ENCODE measurements at places on chromosomes 3 and 15. TPM values are rescaled to one million over a fixed set of nuclear protein-coding genes. Genes with fewer than 3 reads are reported as not detected.

DNA sequence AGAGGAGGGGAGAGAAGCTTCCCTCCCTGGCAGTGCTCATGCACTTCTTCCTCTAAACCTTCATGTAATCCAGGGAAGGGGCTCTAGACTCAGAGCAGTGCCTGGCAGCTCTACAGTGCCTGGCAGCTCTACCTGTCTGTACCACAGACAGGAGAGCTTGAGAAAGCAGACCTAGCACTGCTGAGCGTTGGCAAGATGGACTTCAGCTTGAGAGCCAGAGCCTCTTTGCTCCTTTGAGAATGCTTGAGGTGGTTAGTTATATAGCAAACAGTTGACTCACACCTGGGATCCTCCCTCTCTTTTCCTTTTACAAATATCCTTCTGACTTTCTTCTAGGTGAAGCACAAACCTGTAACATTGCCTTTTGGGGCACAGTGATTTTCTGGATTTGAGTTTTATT, 20.9 kb downstream of the FBXO22 start:
- no peak overlapping the region for H3K4me3 ChIP-seq
- no peak for DNase-seq
- no peaks in the 10 kb centered on the region for H3K36me3 ChIP-seq
- H3K27ac ChIP-seq: no peak overlapping the region
- H3K27me3 ChIP-seq: no peaks in the 10 kb centered on the region
- H3K4me1 ChIP-seq: peaks cover 16% of the 10 kb centered on the region

GRCh38 chr3:14827776-14828175, 9.0 kb downstream of the FGD5 start:
- H3K36me3 ChIP-seq: peaks cover 8% of the 10 kb centered on the region
- no peak overlapping the region for H3K4me3 ChIP-seq
- peaks cover 29% of the 10 kb centered on the region for H3K4me1 ChIP-seq
- H3K27me3 ChIP-seq: no peaks in the 10 kb centered on the region
- no peak for DNase-seq

- H3K4me3 ChIP-seq: no peak overlapping the region
- H3K27me3 ChIP-seq: no peaks in the 10 kb centered on the region
- no peak for DNase-seq
Observed at GRCh38 chr3:101970212-101970611, 120.9 kb downstream of the NFKBIZ start.

- no peak for DNase-seq
- no peak overlapping the region for H3K4me3 ChIP-seq
- H3K27me3 ChIP-seq: no peaks in the 10 kb centered on the region
- no peaks in the 10 kb centered on the region for H3K36me3 ChIP-seq
- no peak overlapping the region for H3K27ac ChIP-seq
Observed at GRCh38 chr3:188407158-188407880, 253.4 kb downstream of the LPP start.

GRCh38 chr3:12782172-12782815, 14.2 kb upstream of the CAND2 start:
- H3K4me3 ChIP-seq: no peak overlapping the region
- H3K27ac ChIP-seq: no peak overlapping the region
- H3K4me1 ChIP-seq: no peaks in the 10 kb centered on the region
- peaks cover 3% of the 10 kb centered on the region for H3K27me3 ChIP-seq
- DNase-seq: no peak
- H3K36me3 ChIP-seq: no peaks in the 10 kb centered on the region

- H3K4me3 ChIP-seq: no peak overlapping the region
- no peak for DNase-seq
- H3K27ac ChIP-seq: no peak overlapping the region
Observed at GRCh38 chr15:60219866-60220265, 177.9 kb downstream of the ANXA2 start.

DNA sequence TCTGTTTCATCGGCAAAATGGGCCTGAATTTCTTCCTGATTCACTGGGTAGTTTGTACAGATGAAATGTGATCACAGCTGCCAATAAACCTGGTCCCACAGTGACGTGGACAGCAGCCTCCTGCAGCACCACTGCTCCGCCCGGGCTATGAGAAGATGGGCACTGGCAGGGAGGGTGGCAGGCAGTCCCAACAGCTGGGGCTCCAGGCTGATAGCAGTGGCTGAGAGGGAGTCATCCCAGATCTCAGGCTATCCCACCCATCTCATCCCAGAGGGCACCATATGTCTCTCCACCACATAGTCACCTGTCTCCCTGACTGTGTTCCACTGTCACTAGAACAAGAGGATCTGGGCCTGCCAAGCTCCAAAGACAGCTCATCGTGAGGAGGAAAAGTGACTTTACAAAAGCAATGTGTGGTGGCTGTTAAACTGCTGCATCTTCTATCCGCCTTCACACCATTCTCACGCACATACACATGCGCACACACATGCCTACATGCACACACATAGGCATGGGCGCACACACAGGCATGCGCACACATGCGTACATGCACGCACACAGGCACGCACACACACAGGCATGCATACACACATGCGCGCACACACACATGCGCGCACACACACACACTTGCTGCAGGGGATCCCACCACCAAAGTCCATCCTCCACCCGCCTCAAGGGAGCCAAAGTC, 46.2 kb downstream of the RGMA start:
- H3K4me1 ChIP-seq: no peaks in the 10 kb centered on the region
- no peak for DNase-seq
- H3K27me3 ChIP-seq: no peaks in the 10 kb centered on the region
- no peaks in the 10 kb centered on the region for H3K36me3 ChIP-seq
- H3K4me3 ChIP-seq: no peak overlapping the region
- no peak overlapping the region for H3K27ac ChIP-seq

HIGD2B gene
- polyA plus RNA-seq: not detected

RPUSD2 gene
- 7.8 TPM for polyA plus RNA-seq

ERICH6 gene
- not detected for polyA plus RNA-seq

CPNE9 gene
- polyA plus RNA-seq: not detected

TRAIP gene
- 8.6 TPM for polyA plus RNA-seq

ROBO2 gene
- not detected for polyA plus RNA-seq

EFCC1 gene
- polyA plus RNA-seq: 1.3 TPM

FOXL2 gene
- not detected for polyA plus RNA-seq

ABHD14A gene
- 30.6 TPM for polyA plus RNA-seq
